GM23248 (cell line): ENCODE measurements at places on chromosomes 3 and 15.

DNA sequence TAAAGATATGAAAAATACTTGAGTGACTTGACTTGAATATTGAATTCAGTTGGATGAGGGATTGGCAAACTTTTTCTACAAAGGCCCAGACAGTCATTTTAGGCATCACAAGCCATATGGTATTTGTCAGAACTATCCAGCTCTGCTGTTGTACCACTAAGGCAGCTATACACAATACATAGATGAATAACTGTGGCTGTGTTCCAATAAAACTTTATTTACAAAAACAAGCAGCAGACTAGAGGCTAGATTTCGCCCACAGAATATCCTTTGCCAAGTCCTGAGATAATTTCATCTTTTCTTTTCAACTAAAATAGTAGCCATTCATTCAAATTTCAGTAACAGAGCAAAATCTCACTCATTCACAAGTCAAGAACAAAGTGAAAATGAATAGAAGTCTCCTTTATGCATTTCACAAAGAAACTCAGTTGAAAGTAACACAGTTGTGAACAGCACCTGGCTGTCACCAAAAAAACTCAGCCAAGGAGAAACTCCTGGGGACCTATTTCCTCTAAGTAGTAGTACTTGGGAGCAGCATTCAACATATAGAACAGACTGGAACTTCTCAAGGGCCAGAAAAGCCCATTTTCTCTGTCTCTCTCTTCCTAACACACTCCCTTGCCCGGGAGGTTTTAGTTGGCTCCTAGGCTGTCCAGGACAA lies 56.3 kb downstream of the OSBPL10 start:
- DNase-seq, result no peak

- DNase-seq, result no peak
These were observed 777 bp upstream of the EIF4A2 start for GRCh38 chr3:186782542-186783057.

- no peak for DNase-seq
These were observed 1.5 kb downstream of the ZBED2 start for GRCh38 chr3:111593666-111594065.

- DNase-seq, result no peak
These were observed 1428.2 kb upstream of the GBE1 start for GRCh38 chr3:83189634-83190033.

DNA sequence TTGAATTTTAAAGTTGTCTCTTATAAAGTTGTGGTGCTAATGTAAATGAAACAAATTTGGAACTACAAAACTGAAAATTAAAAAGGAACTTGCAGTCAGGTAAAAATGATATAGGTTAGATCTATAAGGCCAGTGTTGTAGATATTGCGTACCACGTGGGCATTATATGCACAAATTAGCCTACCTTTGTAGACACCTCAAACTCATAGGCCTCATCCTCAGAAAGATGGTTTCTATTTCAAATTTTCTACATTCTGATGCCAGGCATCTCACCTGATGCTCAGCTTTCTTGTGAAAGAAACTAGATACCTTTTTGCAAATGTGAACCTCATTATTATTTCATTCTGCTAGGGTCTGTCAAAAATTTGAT lies 25.6 kb downstream of the TMEM207 start:
- no peak for DNase-seq

DNA sequence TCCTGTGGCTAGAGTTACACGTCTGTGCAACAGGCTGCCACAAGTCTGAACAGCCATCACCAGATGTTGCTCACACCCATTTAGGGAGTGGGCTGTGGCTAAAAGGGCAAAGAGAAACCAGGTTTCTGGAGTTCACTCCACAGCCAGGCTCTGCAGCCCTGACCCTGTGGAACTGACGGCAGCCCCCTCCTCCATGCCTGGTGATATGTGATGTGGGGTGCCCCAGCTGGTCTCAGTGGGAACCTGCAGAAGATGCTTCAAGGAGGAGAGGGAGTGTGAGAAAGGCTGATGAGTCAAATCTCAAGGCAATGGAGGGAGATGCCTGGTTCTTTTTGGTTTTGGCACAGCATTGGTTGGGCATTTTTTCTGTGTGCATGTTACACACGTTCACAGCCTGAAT lies 130.6 kb downstream of the TPRA1 start:
- no peak for DNase-seq
